ENCODE measurements at places on chromosomes 11 and 22.

DNA sequence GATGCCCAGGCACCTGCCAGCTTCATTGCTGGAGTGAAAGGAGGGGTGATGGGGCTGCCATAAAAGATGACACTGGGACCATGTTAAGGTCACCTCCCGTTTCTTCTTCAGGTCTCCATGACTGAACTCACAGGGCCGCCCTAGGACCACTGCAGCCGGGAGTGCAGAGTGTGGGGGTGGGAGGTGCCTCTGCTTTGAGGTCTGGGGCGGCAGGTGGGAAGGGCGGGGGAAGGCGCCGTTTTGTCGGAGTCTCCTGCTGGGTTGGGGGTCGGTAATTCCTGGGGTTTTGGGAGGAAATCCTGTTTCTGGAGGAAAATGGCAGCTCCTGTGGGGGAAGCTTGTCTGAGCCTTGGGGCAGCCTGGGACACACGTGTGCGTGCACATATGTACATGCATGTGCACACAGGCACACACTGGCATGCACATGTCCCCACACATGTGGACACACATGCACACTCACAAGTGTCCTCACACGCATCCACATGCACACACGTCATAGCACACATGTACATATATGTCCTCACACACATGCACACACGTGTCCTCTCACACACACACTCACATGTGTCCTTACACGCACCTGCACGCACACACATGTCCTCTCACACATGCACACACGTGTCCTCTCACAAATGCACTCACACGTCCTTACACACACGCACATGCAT lies 990.9 kb downstream of the BRD1 start:
- no peak for DNase-seq

GRCh38 chr11:84871116-84871515 lies 756.0 kb downstream of the DLG2 start:
- no peak for DNase-seq

GRCh38 chr11:45676522-45677095 lies 11.2 kb upstream of the CHST1 start:
- no peak for DNase-seq

GRCh38 chr22:19850763-19851109 lies 3.9 kb downstream of the GNB1L start:
- no peak for DNase-seq

DNA sequence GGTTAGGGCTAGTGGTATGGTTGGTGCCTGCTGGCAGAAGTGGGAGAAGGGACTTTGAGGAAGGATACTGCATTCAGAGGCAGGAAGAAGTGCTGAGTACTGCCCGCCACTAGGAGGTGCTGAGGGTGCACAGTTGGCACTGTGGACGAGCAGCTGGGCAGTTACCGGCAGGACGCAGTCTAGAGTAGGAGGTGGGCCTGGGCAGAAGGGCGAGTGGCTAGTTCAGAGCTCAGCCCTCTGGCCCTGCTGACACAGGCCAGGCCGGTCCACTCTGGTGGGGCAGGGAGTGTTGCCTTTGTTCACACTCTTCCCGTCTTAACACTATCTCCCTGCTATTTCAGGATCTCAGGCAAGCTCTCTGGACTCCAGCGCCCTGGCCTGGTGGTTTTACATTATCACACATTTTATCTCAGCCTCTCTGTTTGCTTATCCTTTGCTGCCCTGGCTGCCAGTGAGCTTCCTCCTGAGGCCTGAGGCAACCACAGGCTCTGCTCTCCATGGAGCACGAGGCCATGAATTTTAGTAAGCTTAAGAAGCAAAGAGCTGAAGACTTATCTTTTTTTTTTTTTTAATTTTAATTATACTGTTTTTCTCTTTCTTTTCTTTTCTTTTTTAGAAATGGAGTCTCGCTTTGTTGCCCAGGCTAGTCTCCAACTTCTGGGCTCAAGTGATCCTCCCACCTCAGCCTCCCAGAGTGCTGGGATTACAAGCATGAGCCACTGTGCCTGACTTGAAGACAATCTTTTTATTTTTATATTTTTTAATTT lies 26.9 kb downstream of the SNAP29 start:
- DNase-seq, result peak; percentile 62

DNA sequence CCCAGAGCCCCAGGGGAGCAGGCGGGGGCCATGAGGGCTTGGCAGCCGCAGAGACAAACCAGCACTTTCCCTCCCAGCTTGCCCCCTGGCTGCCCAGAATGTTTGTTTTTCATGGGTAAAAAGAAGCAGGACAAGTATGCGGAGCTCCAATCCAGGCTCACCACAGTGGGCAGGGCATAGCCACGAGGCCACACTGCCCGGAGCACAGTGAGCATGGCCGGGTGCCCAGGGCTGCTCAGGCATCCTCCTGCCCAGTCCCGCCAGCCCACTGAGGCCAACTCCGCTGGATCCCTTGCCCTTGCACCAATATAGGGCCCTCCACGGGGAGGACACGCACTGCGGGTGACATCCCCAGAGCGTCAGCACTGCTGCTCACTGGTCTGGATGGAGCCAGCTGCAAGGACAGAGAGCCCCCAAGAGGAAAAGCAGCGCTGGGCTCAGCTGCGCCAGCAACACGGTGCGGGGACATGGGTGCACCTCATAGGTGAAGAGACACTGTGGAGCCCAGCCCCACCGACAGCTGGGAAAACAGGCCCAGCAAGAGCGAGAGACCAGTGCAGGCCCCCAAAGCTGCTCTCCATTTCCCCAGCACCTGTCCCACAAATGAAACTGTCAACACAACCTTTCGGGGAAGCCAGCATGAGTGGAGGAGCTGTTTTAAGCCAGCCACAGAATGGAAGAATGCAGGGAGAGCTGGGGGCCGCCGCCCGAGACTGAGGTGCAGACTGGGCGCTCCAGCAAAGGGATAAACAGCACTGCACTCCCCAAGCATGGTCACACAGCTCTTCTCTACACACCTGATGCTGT lies 24.8 kb downstream of the ARVCF start:
- DNase-seq, result no peak

DNA sequence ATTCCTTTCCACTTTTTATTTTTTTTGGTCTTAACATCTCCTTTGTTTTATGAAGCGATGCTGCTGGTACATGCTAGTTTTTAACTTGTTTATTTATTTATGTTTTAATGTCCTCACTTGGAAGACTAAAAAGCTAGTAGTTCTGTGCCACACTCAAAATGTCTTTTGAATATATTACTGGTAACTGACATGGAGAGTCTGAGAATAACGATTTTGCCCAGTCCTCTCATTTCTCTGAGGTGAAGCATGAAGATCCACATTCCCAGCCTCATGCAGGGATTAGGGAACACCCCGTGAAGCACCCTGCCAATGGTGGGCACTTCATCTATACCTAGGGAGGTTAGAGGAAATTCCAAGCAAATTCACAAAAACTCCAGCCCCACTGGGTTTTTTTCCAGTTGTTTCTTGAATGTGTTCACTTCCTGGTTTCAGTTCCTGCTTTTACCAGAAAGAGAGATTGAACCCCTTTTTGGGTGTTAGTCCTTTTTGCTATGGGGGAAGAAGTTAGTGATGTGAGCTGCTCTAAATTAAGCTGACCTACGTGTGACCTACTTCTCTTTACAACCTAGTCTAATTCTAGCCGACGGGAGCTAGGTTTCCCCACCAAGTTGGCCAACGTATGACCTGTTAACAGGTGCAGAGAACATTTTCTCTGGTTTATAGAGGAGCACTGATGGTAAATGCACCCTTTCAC lies 106.1 kb downstream of the SLC1A2 start:
- DNase-seq, result no peak

- peak; percentile 55 for DNase-seq
Observed at GRCh38 chr22:28051787-28052356, 132.8 kb upstream of the PITPNB start.

GRCh38 chr11:29802522-29802921 lies 214.3 kb downstream of the KCNA4 start:
- DNase-seq, result no peak

DNA sequence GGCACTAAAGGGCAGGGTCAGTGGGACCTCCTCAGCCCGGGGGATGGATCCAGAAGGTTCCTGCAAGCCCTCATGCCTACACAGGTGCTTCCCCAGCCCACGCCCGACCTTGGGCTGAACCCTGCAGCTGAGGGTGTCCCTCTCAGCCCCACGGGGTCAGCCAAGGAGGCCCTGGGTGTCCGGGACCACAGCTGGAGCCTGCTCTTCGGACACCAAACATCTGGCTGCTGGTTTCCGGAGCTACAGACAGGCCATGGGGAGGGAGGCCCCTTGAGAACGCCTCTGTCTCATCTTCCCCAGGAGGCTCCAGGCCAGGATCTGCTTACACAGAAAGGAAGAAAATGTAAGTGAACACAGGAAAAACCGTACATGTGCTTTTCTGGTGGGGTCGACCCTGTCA lies 355.7 kb downstream of the MN1 start:
- DNase-seq, result no peak

- no peak for DNase-seq
Observed at GRCh38 chr22:29584975-29585374, 4.1 kb upstream of the NIPSNAP1 start.

- DNase-seq, result no peak
Observed at GRCh38 chr22:46679706-46680269, 58.3 kb downstream of the CERK start.

- no peak for DNase-seq
Observed at GRCh38 chr11:67118181-67118766, 789 bp upstream of the KDM2A start.

- no peak for DNase-seq
Observed at GRCh38 chr11:76672431-76673175, 2.1 kb upstream of the LRRC32 start.

DNA sequence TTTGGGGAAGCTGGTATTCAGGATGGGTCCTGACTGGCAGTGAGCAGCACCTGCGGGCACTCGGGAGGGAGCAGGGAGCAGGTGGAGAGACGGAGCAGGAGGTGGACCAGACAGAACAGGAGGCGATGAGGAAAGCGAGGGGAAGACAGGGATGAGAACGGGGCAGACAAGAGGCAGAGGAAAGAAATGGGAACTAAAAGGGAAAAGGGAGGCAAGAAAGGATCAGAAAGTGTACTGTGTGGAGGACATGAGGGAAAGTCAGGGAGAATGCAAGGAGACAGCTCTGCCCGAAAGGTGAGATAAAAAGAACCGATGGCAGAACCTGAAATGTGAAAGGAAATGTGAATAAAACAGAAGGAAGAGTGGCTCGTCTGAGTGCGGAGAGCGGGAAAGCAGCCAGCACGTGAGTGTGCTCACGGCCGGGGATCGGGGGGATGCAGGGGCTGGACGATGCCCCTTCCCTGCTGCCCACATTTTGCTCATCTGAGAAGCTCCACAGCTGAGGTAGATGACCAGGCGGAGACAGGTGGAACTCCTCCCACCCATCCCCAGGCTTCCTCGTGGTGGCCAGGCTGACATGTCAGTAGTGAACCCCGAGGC lies 494.4 kb upstream of the B3GAT1 start:
- no peak for DNase-seq

GRCh38 chr11:119155733-119156492 lies 7.1 kb downstream of the ABCG4 start:
- no peak for DNase-seq

- DNase-seq, result peak; percentile 46
Observed at GRCh38 chr11:75201771-75202170, 38.8 kb upstream of the TPBGL start.

DNA sequence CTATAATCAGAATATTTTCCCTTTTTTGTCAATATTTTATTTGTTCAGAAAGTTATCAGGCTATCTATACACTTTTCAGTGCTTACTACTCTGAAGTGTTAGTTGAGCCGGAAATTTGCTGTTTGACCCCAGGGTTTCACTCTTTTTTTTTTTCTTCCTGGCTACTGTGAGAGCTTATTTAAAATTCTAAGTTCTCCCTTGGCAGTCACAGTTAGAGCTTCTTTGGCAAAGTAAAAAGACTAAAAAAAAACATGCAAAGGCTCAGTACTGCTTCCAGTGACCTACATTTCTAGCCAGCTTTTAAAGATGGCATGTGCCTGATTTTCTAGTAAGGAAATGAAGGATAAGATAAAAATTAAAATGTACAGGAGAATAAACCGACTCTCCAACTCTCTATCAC lies 48.4 kb downstream of the ELP4 start:
- DNase-seq, result peak; percentile 11

GRCh38 chr11:117570701-117571100 lies 226.3 kb downstream of the DSCAML1 start:
- no peak for DNase-seq

DNA sequence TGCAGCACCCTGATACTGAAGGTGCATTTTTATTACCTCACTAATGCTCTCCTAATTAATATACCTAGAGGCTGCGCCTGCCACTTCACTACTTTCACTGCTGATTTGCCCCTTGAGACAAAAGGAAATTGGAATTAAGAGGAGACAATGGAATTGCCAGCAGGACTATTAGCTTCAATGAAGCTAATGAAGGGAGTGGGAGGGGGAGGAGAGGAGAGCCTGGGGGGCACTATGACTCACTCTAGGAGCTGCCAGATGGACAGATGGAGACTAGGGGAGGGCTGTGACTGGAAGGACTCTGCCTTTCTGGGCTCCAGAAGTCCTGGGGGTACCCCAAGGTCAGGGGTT lies 102.8 kb upstream of the DRD2 start:
- no peak for DNase-seq

- no peak for DNase-seq
Observed at GRCh38 chr22:18991138-18991432, 55.0 kb upstream of the PRODH start.

GRCh38 chr22:29635734-29636357 lies 32.4 kb downstream of the NF2 start:
- DNase-seq, result peak; percentile 16

GRCh38 chr11:61473370-61474012 lies 35.1 kb upstream of the LRRC10B start:
- no peak for DNase-seq

GRCh38 chr11:132623511-132623910 lies 908.8 kb downstream of the OPCML start:
- no peak for DNase-seq

- DNase-seq, result no peak
Observed at GRCh38 chr11:119759324-119759723, 30.3 kb upstream of the NECTIN1 start.

- peak; percentile 58 for DNase-seq
Observed at GRCh38 chr22:45413368-45414211, at the start of the genes RIBC2 and SMC1B. Gene RIBC2, plus strand, starts transcription at chr22:45413693. Its CDS starts 194 bp downstream, at chr22:45413887. Gene SMC1B, minus strand, starts transcription at chr22:45413599. Its CDS starts 32 bp downstream, at chr22:45413567.

DNA sequence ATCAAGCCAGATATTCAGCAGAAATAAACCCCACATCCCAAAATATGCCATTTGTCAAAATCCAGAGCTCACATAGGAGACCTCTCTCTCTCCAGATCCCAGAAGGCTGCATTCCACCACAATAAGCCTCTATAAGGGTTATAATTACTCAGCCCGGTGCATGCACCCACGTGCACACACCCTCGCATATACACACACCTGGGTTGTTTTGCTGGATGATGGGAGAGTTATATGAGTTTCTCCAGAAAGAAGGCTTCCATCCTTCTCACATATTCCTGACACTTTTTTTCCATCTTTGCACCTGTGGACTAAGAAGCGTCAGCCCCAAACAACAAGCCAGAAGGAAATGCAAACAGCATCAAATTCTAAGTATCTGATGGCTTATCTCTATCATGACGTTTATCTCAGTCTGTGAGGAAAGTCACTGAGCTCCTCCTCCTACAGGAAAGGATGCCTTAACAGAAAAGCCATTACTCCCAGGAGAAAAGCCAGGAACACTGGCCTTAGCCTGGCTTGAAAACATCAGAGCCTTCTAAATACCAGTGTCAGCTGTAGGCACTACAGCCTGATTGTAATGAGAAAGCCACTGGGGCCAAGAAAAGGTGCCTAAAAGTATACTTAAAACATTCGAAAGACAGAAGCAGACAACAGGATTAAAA lies 253.2 kb downstream of the LARGE1 start:
- no peak for DNase-seq

Measured in NT2/D1 (cell line).